ENCODE measurements at places on chromosomes 16 and 17.

DNA sequence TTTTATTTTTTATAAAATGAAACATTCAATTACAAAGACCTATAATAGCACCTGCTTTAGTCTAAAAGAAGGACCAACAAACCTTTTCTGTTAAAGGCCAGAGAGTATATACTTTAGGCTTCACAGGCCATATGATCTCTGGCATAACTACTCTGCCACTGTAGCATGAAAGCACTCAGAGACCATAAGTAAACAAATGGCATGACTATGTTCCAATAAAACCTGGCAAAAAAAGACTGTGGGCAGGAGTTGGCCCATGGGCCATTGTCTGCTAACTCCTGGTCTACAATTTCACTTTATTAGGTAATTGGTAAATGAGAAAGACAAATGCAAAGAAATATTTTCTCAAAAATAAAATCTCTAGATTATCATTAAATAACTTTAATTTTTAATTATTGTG is 14.9 kb downstream of the CEP112 start:
- no peaks in the 10 kb centered on the region for H3K36me3 ChIP-seq
- no peaks in the 10 kb centered on the region for H3K4me1 ChIP-seq
- H3K4me3 ChIP-seq: no peak overlapping the region
- no peak for DNase-seq
- no peak overlapping the region for H3K27ac ChIP-seq
- no peaks in the 10 kb centered on the region for H3K27me3 ChIP-seq

DNA sequence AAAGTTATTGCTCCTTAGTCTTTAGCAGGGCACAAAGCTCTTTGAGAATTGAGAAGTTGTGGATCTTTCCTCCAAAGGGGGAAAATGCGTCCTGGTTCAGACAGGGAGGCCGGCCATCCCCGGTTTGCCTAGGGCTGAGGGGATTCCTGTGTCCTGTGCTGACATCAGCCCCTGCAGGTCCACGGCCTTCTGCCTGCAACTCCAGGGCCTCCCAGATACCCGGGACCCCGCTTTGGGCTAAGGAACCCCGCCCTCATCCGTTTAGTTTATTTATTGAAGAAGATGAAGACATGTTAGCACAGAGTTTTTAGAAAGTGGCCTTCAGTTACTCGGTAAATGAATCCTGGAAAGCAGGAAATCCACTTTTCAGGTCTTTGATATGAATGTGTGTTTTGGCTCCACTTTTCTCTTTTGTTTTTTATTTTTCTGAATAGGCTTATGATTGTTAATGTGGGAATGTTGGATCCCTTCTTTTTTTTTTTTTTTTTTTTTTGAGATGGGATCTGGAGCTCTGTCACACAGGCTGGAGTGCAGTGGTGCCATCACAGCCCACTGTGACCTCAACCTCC is 65.6 kb downstream of the CRISPLD2 start:
- H3K27me3 ChIP-seq: no peaks in the 10 kb centered on the region
- no peak overlapping the region for H3K27ac ChIP-seq
- peaks cover 41% of the 10 kb centered on the region for H3K36me3 ChIP-seq
- no peak overlapping the region for H3K4me3 ChIP-seq
- no peak for DNase-seq

DNA sequence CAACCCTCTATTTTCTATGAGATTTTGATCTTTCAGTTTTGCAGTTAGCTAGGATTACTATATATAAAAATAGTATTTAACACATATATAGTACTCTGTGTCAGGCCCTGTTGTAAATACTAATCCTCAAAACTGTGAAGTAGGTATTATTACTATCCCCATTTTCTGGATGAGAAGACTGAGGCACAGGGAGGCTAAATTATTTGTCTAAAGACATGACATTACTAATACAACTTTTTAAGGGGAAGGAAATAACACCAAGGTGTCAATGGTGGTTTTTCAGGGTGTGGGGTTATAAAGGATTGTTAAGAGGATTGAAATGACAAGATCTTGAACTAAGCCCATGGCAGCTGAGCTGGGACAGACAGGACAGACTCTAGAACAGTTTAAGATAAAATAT is 4.1 kb upstream of the WSB1 start:
- peaks cover 3% of the 10 kb centered on the region for H3K4me1 ChIP-seq
- no peak for DNase-seq
- H3K4me3 ChIP-seq: no peak overlapping the region
- H3K27ac ChIP-seq: no peak overlapping the region

DNA sequence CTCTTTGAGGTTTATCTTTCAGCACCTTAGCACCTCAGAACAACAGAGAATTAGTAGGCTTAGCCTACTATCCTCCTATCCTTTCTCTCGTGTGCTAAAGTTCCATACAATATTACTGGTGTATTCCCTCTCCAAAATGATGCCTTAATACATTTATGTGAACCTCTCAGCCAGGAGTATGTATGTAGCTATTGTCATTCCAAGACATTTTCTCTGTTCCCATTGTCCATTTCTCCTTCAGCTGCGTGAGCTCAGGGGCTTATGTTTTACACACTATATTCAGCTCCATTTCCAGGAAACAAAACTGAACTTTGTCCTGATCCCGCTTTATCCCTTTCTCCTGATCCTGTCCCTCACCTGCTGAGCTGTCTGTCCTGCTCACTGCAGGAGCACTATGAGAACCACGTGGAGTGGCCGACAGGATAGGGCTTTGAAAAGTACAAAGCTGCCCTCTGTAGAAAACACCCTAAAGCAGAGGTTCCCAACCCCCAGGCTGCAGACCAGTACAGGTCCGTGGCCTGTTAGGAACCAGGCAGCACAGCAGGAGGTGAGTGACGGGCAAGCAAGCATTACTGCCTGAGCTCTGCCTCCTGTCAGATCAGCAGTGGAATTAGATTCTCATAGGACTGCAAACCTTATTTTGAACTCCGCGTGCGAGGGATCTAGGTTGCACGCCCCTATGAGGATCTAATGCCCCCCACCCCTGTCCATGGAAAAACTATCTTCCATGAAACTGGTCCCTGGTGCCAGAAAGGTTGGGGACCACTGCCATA is 55.7 kb downstream of the CENPV start:
- H3K4me3 ChIP-seq: no peak overlapping the region
- H3K27ac ChIP-seq: peak overlapping the region; percentile 27
- no peaks in the 10 kb centered on the region for H3K27me3 ChIP-seq

- no peak overlapping the region for H3K4me3 ChIP-seq
- H3K27me3 ChIP-seq: no peaks in the 10 kb centered on the region
- H3K27ac ChIP-seq: no peak overlapping the region
- no peaks in the 10 kb centered on the region for H3K4me1 ChIP-seq
- H3K36me3 ChIP-seq: no peaks in the 10 kb centered on the region
These were observed 57.5 kb downstream of the BEAN1 start for GRCh38 chr16:66484453-66485213.

DNA sequence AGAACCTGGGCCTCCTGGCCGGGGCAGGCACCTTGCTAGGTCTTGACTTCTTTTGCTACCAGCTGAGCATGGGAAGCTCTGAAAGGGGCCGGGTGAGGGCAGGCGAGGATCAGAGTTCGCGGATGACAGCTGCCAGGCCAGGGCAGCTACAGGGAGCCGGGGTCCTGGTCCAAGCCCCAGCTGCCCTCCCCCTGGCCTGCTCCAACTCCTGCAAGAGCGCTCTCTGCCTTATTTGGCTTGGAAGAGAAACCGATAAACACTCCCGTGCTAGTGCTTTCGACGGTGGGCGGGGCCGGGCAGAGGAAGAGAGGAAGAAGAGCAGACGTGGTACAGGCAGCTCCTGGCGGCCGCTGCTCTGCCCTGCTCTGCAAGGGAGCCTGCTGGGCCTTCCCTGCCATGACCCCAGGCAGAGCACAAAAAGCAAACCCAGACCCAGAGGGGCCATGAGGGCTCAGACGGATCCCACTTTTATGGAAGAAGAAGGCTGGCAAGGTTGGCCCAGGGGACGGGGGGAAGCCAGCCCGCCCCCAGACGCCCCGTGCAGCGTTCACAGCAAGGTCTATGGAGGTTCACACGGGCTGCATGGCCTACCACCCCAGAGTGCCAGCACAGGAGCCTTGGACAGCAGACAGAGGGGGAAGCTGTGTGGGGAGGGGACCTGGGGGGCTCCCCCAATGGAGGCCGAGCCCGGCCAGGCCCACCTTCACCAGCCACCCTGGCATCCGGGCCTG is 25.6 kb downstream of the PIEZO1 start:
- H3K4me1 ChIP-seq: no peaks in the 10 kb centered on the region
- H3K4me3 ChIP-seq: no peak overlapping the region
- peak; percentile 84 for DNase-seq
- peak overlapping the region; percentile 74 for H3K27ac ChIP-seq
- H3K36me3 ChIP-seq: no peaks in the 10 kb centered on the region
- H3K27me3 ChIP-seq: no peaks in the 10 kb centered on the region

DNA sequence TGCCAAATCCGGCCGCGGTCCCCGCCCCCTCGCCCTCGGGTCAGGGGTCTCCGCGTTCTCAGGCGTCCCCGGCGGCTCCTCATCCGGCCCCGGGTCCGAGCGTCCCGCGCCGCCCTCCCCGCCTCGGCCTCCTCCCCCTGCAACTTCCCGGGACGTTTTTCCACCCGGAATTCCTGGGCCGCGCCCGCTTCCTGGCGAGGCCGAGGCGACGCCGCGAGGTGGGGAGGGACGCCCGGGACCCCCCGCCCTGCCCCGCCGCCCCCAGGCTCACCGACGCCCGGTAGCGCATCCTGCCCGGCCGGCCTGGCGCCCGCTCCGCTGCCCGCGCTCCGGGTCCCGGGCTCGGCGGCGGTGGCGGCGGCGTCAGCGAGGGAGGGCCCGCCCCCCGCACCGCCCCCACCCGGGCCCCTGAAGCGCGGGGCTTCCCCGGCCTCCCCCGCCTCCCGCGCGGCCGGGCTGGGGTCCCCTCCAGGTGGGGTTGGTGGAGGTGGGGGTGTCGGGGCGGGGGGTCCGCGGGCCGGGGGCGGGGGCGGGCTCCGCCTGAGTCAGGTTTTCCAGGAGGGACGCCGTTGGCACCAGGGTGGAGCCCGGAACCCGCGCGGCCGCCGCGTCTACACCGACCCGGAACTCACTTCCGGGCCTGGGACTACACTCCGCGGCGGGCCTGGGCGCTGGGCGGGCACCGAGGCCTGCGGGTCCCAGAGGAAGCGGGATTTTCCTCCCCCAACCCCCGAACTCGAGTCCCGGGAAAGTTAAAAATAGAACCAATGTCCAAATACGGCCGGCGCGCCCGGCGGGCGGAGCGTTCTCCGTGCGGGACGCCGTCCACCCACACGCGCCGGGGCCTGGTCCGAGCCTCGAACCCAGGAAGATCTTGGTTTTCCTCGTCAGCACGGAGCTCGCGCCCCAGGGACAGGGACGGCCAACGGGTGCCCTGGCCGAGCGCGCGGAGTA is 6.8 kb downstream of the MYO1C start:
- H3K27ac ChIP-seq: peak overlapping the region; percentile 95
- no peaks in the 10 kb centered on the region for H3K27me3 ChIP-seq
- peaks cover 34% of the 10 kb centered on the region for H3K36me3 ChIP-seq
- peaks cover 63% of the 10 kb centered on the region for H3K4me1 ChIP-seq

DNA sequence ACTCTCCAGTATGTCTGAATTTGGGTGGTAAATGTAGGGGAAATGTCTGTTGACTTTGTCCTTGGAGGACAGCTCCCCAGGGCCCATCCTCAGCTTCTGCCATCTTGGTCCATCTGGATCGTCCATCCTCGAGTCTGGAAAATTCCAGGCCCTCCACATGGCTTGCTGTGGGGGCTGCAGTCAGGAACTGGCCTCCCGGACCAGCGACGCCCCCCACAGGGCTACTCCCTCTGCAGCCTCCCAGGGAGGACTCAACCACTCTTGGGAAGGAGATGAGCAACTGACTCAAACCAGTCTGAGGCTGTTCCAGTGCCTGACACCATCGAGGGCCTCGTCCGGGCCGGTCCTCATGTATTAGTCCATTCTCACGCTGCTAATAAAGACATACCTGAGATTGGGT is 5.5 kb upstream of the ZG16B start:
- no peak for DNase-seq
- H3K27me3 ChIP-seq: no peaks in the 10 kb centered on the region
- no peak overlapping the region for H3K27ac ChIP-seq
- no peak overlapping the region for H3K4me3 ChIP-seq
- no peaks in the 10 kb centered on the region for H3K36me3 ChIP-seq

- no peak overlapping the region for H3K4me3 ChIP-seq
- H3K4me1 ChIP-seq: no peaks in the 10 kb centered on the region
- no peaks in the 10 kb centered on the region for H3K27me3 ChIP-seq
- no peak overlapping the region for H3K27ac ChIP-seq
These were observed 36.4 kb downstream of the CDK5R1 start for GRCh38 chr17:32523017-32523680.

- no peak for DNase-seq
- H3K4me3 ChIP-seq: no peak overlapping the region
- no peaks in the 10 kb centered on the region for H3K27me3 ChIP-seq
- H3K27ac ChIP-seq: no peak overlapping the region
- no peaks in the 10 kb centered on the region for H3K36me3 ChIP-seq
These were observed 7.8 kb downstream of the NACA2 start for GRCh38 chr17:61583242-61583641.

DNA sequence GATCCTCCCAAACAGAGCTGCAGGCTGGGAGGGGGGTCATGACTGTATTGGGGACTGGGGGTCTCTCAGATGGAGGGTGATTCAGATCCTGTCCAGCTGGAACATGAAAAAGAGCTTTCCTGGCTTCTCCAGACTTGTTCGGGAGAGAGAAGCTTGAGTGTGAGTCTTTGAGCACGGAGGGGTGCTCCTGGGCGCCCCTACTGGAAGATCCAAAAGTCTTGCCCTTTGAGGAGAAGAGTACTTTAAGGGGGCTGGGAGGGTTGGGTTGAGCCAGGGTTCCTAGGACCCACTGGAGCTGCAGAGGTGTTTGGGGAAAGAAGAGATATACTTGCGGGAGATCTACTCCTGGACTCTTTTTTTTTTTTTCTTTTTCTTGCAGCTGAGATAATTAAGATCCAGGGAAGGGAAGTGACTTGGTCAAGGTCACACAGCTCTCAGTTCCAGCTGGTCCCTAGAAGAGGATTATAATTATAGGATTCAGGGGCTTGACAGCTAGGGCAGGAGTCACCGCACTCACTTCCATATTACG is 8.4 kb downstream of the RARA start:
- peak; percentile 71 for DNase-seq
- H3K27me3 ChIP-seq: no peaks in the 10 kb centered on the region
- peaks cover 8% of the 10 kb centered on the region for H3K4me1 ChIP-seq
- H3K4me3 ChIP-seq: peak overlapping the region; percentile 92
